ENCODE measurements at places on chromosomes 16 and 17.
A peak's percentile ranks its signal among the peaks of the same experiment; 100 is the strongest.

GRCh38 chr17:71522383-71522782 lies 598.4 kb upstream of the SOX9 start:
- no peak for DNase-seq

GRCh38 chr16:52912565-52913173 lies 140.0 kb downstream of the CHD9NB start:
- DNase-seq: peak; percentile 27

DNA sequence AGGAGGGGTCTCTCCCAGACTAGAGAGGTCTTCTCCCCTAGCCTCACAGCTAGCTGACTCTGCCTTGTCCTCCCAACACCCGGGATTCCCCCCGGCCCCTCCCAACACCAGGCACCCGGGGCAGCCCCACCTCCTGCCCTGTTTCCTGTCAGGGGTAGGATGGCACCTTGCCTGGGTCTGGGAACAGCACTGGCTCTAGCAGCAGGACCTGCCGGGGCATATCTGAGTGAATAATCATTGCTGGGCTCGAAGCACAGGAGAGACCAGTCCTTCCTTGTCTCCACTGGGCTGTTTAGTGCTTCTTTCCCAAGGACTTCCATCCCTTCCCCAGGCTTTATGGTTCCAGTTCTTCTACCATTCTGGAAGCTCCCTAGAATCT lies 25.7 kb downstream of the MINK1 start:
- no peak for DNase-seq

- no peak for DNase-seq
Observed at GRCh38 chr16:89015271-89015859, 38.4 kb upstream of the CBFA2T3 start.

GRCh38 chr17:80575057-80575875 lies 30.6 kb downstream of the RPTOR start:
- DNase-seq: peak; percentile 82

GRCh38 chr17:32490101-32490482 lies 3.3 kb downstream of the CDK5R1 start:
- no peak for DNase-seq

DNA sequence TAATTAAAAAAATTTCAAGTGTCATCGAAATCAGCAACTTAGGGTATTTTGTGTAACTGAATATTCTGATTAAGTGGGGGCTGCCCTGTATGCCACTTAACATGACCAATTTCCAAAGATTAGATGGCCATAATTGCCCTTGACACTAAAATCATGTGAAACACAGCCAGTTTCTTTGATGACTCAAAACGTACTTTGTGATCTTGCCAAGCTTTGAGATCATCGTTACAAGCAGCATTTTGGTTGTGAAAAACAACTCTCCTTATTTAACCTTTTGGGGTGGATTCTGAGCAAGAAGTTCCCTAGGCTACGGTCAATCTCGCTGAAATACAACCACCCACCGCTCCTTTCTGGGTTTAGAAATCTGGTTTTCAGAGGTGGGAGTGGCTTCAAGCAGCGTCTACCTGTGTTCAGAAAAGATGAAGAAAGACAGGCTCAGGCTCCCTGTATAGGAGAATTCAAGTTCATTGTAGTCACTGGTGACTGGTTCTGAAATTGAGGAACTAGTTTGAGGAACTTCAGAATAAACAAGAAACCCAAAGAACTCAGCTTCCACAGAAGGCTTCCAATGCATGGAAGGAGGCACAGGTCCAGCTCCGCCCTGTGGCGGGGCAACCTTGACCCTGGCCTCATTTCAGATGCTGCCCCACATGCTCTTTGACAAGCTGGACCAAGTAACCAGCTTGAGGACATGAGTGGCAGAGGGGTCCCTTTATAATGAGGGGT lies 9.4 kb downstream of the MAP3K14 start:
- DNase-seq: peak; percentile 73

DNA sequence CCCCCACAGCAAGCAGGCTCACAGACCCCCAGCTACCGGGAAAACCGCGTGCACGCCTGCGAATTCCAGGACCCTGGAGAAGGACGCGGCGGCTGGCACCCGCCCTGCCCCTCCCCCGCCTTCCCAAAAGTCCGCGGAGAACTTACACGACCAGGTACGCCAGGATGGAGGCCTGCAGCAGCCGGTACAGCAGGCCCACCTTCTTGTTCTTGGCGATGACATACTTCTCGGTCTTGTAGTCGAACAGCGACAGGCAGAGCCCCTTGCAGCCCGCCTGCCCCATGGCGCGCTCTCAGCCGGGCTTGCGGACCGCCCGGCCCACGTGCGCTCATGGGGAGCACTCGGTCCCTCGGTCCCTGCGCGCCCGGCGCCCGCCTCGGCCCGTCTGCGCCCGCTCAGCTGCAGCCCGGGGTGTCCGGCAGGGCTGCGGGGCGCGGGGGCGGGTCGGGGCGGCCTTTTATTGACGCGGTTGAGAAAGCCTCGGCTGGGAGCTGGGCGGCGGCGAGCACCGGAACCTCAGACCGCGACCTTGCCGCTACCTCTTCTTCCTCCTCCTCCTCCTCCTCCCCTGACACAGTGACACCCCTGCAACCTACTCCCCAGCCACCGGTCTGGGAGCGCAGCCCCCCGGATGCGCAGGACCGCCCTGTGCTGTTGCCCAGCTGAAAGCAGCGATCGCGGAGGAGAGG lies at the start of gene P2RX5:
P2RX5 (minus strand) TSS at position 433 of the 689 bp plus-strand sequence; CDS start at position 283, 150 bp downstream.
- DNase-seq: peak; percentile 35

DNA sequence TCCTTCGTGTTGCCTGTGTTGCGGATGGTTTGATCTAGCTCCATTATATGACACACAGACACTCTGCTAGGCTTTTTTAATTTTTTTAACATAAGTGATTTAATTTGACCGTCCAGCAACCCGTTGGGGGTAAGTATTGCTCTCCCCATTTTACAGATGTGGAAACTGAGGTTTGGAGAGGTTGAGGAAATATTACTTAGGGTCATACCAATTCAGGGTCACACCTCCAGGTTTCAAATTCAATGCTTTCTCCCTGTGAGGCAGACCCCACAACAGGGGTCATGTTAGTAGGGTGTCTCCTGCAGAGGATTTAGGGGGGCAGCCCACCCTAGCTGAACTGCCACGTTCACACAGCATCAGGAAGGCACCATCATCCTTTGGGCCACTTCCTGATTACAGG lies 179.4 kb downstream of the COPRS start:
- DNase-seq: no peak

GRCh38 chr17:7864995-7865650 lies 7.3 kb downstream of the CYB5D1 start:
- DNase-seq: no peak

GRCh38 chr16:58417600-58417999 lies 25.3 kb downstream of the GINS3 start:
- DNase-seq: no peak

GRCh38 chr16:735982-736453 lies 4.8 kb downstream of the CIAO3 start:
- DNase-seq: peak; percentile 74

DNA sequence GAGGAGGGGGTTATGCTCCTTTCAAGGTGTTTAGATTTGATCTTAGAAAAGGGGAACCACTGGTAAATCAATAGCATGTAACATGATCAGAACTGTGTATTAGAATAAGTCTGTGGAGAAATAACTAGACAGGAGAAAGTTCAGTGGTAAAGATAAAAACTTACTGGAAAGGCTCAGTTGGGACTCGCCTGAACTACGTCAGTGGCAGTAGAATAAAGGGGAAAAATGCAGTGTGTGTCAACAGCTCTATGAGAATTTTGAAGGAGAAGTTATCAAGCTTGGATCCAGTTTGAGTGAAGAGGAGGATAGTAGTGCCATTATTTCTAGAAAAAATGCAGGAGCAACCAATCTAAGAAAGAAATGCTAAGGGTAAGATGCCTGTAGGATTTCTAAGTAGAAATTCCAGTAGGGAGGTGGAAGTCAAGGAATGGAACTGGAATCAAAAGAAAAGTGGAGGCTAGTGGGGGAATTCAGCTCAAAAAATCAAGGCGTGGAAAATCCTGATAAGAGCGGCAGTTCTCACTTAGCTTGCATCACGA lies 48.2 kb downstream of the USP31 start:
- DNase-seq: no peak

DNA sequence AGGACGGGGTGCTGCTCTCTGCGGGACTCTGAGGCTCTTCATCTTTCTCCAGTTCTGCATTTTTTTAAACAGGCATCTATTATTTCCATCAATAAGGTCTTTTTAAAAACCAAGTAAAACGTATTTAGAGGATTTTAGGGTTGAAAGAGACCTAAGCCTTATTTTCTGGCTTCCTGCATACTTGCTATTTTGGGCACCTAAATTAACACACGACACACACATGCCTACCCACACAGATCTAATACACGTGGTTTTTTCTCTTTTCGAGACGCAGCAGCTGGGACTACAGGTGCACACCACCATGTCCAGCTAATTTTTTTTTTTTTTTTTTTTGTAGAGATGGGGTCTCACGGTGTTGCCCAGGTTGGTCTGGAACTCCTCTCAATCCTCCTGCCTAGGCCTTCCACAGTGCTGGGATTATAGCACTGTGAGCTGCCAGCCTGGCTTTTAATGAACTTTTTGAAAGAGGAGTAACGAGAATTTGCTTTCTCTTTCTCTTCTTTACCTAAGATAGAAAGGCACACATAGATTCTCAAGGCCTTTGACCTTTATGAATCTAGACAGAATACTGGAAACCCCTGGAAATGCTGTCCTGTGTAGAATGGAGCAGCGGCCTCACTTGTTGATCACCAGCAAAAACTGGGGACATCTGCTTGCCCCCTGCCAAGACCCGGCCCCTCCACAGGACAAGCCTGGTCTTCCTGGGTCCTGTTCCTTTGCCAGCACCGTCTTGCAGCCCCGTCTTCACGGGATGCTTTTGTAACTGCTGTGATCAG lies 13.8 kb downstream of the DNAAF8 start:
- no peak for DNase-seq

- no peak for DNase-seq
Observed at GRCh38 chr17:74298778-74299177, 24.7 kb downstream of the DNAI2 start.

GRCh38 chr17:29760279-29761039 lies 137.7 kb upstream of the CORO6 start:
- DNase-seq: peak; percentile 26

GRCh38 chr17:69437475-69437874 lies 23.0 kb downstream of the MAP2K6 start:
- no peak for DNase-seq

- no peak for DNase-seq
Observed at GRCh38 chr16:13835387-13835786, 84.6 kb upstream of the ERCC4 start.

GRCh38 chr16:20612551-20613480 lies 36.6 kb upstream of the ACSM2B start:
- DNase-seq: no peak

DNA sequence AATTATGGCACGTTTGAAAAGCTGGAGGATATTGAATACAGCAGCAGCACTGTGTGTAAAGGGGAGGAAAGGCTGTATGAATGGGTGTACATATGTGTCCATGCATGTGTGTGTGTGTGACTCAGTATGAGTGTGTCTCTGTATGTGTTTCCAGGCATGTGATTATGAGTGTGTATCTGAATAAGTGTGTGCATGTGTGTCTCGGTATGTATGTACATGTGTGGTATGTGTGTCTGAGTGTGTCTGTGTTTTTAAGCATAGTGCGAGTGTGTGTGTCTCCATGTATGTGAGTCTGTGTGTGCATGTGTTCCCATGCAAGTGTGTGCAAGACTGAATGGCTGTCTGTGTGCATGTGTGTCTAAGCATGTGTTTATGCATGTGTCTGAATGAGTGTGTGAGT lies 259.1 kb upstream of the XYLT1 start:
- no peak for DNase-seq

DNA sequence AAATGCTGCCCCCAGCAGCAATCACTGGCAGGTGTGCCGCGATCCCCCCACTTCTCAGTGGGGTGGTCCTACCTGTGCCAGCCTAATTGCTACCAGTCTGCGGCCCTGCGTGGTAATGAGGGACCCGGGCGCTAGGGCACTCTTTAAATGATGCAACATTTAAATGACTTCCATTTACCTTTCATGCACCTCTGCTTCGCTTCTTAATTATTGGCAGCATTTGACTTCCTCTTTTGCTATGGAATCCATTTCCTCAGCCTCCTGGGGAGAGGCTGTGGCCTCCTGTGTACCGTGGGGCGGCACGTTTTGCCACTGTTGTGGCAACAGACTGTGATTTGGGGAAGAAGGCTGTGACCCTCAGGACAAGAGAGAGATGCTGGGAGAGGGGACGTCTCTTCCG lies 86.1 kb downstream of the RPA1 start:
- no peak for DNase-seq

DNA sequence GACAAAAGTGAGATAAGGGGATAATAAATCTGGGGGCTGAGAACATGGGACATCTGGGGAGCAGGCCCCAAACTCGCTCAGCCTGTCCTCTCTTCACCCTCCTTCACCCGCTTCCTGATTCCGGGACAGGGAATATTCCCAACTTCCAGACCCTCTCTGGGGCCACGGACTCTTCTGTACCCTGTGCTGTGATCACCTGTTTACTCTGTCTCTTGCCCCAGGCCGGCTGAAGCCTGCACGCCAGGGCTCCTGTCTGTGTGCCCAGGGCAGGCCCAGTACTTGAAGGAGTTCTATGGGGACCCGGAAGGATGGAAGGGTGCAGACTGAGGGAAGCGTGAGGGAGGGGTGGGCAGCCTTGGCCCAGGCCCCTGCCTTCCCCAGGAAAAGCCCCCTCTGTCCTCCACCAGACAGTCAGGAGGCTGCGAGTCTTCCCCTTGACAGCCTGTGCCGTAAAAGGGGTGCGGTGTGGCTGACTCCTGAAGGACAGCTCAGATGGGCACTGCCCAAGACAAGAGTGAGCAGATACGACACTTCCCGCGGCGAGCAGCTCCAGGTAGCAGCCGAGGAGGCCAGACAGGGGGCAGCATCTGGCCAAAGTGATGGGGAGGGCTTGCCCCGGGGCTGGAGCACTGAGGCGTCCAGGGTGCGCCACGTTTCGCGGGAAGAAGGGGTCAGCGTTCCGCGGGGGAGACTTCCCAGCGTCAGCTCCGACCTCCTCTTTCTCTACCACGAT lies 1.0 kb upstream of the CCNF start:
- DNase-seq: no peak

- no peak for DNase-seq
Observed at GRCh38 chr16:89407282-89407924, 83.0 kb downstream of the ANKRD11 start.

DNA sequence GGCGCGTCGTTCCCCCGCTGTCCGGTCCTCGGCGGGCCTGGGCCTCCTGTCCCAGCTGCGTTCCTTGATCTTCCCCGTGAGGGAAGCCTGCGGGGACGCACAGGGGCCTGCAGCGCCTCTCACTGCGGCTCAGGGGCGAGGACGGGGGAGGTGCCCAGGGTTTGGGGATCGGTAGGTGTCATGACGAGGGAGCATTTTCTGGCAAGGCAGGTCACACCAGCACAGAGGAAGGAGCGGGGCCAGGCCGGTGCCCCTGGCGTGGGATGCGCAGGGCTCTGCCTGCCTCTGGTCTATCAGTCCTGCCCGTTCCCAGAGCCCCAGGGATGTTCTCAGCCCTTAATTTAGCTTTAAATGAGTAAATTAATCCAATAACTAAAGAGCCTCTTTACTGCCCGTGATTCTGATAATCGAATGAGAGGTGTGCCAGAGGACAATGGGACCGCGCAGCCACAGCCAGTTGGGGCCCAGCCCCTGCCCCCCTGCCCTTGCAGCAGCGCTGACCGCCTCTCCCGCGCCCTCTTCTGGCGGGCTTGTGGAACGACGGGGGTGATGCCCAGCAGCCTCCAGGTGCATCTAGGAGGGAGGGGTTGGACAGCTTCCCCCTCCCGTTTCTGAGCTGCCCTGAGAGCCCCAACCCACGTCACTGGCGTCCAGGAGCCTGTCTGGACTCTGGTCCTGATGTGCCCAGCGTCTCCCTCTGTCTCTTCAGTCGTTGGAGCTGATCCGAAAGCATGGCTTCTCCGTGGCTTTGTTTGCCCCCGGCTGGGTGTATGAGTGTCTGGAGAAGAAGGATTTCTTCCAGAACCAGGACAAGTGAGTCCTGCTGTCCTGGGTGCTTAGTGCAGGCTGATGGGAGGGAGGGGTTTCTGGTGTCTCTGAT lies 7.9 kb downstream of the ENGASE start:
- DNase-seq: no peak

Data from stimulated activated CD4-positive, alpha-beta T cell treated with anti-CD3 and anti-CD28 coated beads, Interleukin-12 subunit alpha, Interleukin-12 subunit beta, amount 100 ng/mL, for 48 hours (primary cell).